Naive thymus-derived CD8-positive, alpha-beta T cell (primary cell): ENCODE measurements at places on chromosomes 6 and 20.

DNA sequence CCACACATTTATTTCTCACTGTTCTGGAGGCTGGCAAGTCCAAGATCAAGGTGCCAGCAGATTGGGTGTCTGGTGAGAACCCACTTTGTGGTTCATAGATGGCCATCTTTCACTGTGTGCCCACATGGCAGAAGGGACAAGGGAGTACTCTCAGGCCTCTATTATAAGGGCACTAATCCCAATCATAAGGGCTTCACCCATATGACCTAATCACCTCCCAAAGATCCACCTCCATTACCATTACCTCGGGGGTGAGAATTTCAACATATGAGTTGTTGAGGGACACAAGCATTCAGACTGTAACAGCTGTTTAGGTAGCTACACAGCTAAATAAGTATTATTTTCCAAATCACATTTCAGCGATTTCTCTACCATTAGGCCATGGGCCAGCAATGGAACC, 2.5 kb upstream of the PRND start:
- DNase-seq = no peak

DNA sequence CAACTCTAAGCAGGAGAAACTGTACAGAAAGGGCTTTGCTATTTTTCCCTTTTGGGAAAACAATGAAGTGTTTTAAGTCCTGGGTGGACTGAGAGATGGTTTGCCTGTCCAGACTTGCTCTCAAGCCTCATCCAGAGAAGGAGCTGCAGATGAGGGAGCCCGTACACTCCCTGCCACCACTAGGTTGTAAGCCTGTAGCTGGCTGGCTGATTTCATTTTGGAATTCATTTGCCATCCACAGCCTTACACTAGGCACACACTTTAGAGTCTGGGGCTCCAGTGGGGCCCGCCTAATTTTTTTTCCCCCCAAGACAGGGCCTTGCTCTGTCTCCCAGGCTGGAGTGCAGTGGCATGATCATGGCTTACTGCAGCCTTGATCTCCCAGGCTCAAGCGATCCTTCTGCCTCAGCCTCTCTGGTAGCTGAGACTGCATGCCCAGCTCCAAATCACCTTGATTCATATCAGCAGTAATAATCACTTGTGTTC, 28.4 kb downstream of the POFUT1 start:
- DNase-seq = no peak

DNA sequence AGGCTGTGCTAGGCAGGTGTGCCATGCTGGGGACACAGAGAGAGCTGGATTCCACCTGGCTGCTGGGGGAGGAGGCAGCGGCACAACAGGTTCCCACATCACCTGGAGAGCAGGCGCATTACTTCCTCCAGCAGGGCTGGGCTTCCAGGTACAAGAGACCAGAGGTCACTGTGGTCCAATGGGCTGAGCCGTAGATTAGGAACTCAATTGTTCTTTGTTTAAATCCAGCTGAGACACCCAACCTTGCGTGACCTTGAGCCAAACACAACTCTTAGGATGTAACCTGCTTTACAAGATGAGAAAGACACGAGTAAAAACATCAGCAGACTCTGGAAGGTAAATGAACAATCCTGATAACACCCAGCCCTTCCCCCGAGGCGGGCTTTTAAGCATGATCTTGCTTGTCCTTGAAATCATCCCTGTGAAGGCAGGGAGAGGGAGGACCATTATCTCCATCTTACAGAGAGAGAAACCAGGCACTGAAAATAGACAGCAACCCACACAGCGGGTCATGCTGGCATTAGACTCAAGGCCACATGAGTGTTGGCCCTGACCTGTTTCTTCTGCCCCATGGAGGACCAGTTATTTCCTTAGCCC, 216.5 kb upstream of the RREB1 start:
- no peak for DNase-seq

GRCh38 chr20:46850416-46850815, 44.2 kb upstream of the EYA2 start:
- no peak for DNase-seq

DNA sequence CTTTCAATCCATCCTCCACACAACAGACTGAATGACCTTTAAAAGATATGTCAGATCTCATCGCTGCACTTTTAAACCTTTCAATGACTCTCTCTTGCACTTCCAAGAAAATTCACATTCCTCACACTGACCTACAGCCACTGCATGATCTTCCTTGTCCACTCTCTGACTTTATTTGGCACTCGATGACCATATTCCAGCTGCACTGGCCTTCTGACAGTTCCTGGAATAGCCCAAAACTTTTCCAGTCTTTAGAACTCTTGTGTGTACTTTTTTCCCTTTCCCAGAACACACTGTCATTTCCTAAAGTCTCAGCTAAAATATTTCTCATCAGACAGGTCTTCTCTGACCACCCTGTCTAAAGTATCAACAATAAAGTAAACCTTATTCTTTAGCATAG, 174.6 kb downstream of the ADGRG6 start:
- no peak for DNase-seq

- DNase-seq = no peak
Observed at GRCh38 chr6:147438758-147439528, 69.5 kb upstream of the SAMD5 start.

DNA sequence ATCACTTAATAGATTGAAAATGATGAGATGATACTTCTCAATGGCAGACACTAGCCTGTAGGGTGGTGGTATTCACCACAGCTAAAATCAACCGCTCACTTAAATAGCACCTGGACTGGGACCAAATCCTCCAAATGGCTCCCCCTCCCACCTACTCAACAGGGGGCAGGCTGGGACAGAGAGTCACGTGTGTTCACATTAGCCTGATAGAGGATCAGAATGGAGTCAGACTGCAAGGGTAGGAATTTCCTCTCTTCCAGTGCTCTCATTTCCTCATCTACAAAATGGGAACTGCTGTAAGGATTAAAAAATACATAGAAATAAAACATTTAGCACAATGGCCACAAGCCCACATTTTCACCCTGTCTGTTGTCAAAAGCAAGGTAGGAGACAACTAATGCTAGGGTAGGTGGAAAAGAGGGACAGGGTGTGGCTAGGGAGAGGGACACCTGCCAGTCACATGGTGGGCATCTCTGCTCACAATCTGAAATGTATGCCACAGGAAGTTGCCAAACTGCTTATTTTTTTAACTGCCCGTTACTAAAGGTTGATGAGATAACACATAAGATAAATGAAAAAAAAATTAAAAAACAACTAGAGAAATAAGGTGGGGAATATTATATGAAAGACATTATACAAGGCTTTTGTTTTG, 55.3 kb downstream of the BACH2 start:
- no peak for DNase-seq

- no peak for DNase-seq
Observed at GRCh38 chr6:80535914-80536565, 429.6 kb downstream of the BCKDHB start.

- DNase-seq = no peak
Observed at GRCh38 chr20:14497004-14497403, 159.6 kb upstream of the FLRT3 start.

GRCh38 chr6:106143665-106144064, 57.5 kb downstream of the PRDM1 start:
- DNase-seq = no peak

GRCh38 chr20:4267242-4267641, 251.9 kb upstream of the RNF24 start:
- DNase-seq = no peak

DNA sequence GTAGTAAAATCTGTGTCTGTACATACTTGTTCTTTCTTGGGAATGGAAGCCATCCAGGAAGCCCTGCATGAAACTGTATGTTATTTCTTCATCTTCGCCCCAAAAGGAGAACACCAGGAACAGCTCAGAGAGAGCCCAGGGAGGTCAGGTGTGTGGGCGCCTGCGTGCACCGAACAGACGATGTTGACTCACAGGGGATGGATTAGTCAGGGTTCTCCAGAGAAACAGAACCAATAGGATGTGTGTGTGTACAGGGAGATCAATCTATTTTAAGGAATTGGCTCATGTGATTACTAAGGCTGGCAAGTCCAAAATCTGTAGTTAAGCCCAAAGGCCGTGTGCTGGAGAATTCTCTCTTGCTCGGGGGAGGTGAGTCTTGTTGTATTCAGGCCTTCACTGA, 45.7 kb downstream of the RNASET2 start:
- no peak for DNase-seq

- no peak for DNase-seq
Observed at GRCh38 chr6:39803872-39804271, 11.7 kb downstream of the DAAM2 start.

- DNase-seq = no peak
Observed at GRCh38 chr20:51995551-51995951, 193.2 kb upstream of the SALL4 start.

DNA sequence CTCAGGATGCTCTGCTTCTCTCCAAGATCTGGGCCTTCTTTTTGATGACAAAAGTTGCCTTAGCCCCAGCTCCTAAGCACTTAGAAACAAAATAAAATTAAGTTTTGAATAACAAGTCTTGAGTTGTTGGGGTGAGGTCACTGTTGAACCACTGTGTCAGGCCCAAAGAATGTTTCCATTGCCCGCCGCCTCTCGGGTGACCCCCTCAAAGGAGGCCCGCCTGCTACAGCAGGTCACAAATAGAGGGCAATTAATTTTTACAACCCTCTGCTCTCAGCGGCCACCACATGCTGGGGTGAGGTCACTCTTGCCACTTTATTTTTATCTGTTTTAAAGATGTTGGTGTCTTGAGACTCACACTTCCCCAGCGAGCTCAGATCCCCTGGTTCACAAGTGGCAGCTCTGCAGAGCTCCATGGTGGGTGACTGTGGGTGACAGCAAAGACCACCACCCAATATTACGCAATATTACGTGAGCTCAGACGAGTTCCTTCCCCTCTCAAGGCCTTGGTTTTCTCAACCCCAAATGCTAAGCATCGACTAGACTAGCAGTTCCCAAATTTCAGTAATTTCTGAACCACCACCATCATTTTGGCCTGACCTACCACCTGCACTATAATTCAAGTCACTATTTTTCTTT, 247.7 kb upstream of the PMEPA1 start:
- no peak for DNase-seq

- DNase-seq = no peak
Observed at GRCh38 chr6:46509063-46509462, 17.8 kb upstream of the RCAN2 start.

GRCh38 chr20:8183526-8183925, 51.5 kb downstream of the PLCB1 start:
- no peak for DNase-seq

GRCh38 chr6:27608916-27609883, 136.3 kb upstream of the ZNF184 start:
- no peak for DNase-seq

DNA sequence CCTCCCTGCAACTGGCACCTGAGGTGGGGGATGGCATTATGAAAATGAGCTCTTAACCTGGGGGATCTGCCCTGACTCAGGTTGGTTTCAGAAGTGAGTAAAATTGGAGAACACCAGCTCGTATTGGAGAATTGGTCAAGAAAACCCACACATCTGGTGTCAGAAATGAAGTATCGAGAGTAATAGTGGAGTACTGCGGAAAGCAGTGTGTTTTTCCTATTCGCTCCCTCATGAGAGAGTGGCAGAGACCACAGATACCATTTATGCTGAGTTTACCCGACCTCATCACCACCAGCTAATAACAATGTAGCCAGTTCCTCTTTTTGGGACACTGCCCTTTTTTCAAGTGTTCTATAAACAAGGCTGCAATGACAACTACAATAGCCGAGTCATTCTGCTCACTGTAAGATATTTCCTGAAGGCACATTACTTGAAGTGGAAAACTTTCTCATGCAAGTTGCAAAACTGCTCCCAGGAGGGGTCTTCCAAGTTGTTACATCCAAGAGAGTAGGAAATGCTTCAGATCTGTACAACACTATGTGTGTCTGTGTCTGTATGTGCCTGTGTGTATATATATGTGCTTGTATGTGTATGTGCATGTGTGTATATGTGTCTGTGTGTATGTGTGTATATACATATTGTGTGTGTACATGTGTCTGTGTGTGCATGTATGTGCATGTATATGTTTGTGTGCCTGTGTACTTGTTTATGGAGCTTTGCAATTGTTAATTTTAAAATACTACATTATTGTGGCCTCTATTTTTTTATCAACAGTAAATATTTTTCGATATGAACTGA, 106.0 kb upstream of the CST7 start:
- no peak for DNase-seq

DNA sequence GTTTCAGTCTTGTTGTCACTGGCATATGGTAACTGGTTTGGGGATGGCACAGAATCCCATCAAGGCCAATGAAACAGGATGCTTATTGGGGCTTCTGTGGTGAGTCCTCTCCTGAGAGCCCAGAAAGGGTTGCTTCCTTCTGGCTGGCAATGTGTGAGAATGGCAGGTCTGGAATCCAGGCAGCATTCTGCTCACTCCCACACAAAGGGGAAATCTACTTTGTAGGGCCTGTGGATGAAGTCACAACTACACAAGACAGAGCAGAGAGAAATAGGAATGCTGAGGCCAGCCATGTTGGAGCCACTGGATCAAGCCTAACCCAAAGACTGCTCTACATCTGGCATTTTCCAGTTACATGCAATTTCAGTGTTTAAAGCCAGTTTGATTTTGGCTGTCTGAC, 15.7 kb downstream of the PLAGL2 start:
- no peak for DNase-seq

DNA sequence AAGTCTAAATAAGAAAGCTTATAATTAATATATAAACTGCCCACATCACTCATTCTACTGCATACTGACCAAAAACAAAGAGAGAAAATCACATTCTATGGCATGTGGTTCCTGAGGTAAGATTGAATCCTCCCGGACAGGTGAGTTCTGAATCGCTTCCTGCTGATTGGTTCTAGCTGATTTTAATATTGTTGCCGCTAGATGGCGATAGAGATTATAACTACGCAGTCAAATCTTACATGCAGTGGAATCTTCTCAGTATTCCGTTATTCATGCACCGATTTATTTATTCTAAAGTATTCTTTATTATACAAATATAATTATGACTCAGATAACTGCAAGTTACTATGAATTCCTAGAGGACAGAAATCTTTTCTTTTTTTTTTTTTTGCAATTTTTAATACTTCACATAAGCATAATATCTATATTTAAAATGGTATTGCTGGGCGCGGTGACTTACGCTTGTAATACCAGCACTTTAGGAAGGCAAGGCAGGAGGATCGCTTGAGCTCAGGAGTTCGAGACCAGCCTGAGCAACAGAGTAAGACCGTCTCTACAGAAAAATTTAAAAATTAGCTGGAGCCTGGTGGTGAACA, 24.2 kb upstream of the TMX4 start:
- no peak for DNase-seq

GRCh38 chr6:29764422-29765196, 41.4 kb downstream of the HLA-F start:
- DNase-seq = no peak

DNA sequence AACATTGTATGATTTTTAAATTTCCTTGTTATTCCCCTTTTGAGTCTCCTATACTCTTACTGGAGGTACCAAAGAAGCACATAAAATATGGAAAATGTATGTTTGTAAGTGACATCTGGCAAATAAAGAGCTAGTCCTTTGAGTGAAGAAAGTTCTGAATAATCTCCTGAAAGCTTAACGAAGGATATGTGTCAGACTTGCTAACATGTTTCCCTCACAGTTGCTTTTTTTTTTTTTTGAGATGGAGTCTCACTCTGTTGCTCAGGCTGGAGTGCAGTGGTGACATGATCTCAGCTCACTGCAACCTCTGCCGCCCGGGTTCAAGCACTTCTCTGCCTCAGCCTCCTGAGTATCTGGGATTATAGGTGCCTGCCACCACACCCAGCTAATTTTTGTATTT, 63.6 kb downstream of the STK4 start:
- no peak for DNase-seq
